ENCODE measurements at places on chromosomes 6 and 20.
A peak's percentile ranks its signal among the peaks of the same experiment; 100 is the strongest.

DNA sequence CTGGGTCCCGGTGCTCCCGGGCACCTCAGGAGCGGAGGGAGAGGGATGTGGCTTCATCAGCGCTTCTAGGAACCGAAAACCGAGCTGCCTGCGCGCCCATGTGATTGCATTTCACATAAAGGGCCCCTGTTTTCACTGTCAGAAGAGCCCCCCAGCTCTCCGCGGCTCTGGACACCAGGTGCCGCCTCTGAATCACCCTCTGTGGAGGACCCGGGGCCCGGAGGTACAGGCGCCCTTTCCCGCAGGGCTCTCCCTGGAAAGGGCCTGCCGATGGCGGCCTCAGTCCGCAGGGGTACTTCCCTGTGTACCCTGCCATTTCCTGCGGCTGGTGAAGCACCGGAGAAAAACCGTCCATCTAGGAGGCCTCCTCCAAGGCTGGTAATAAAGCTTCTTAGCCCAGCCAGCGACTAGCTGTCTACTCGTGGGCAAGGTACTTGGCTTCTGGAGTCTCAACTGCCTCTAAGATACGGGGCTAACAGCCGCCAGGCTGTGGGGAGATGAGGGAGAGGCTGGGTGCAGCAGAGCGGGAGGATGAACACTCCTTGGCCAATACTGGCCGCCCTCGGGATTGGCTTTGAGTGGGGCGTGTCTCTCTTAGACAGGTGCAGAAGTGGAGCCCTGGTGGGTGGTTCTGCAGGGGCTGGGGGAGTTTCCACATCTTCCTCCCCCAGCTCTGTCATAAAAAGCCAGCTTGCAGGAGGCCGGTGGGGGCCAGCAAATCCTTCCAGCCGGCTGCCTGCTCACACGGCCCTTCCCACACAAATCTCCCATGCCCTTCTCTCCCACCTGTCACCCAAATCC lies 1.6 kb downstream of the PPP1R16B start:
- peak; percentile 50 for DNase-seq

DNA sequence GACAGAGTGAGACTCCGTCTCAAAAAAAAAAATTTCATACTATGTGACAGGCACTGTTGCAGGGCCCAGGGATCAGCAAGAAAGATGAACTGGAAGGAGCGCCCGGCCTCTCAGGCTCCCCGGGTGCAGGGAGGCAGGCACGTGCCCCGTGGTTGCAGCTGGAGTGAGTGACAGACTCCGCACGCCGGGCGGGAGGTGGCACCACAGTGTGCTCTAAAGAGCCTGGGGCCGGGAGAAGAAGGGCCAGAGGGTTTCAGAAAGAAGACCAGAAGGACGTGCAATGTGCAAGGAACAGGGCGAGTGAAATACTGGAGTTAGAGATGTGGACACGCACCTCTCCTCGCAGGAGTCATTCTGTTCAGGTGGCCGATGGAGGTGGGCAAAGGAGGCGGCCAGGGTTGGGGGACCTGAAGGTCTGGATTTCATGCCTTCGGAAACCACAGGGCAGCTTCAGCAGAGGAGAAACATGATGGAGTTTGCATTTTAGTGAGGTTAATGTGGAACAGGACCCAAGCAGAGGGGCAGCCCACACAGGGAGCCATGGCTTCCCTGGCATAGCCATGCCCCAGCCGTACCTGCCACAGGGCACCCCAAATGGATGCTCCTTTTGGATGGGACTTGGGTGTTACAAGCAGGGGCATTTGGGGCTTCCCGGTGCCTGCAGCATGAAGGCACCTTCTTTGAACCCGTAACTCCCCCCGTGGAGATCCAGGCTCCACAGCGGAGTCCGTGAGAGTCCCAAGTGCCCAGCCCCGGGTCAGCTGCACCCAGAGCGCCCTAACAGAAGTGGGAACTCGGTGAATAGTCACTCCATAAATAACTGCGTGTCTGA lies 226.2 kb downstream of the ERMARD start:
- DNase-seq = no peak

DNA sequence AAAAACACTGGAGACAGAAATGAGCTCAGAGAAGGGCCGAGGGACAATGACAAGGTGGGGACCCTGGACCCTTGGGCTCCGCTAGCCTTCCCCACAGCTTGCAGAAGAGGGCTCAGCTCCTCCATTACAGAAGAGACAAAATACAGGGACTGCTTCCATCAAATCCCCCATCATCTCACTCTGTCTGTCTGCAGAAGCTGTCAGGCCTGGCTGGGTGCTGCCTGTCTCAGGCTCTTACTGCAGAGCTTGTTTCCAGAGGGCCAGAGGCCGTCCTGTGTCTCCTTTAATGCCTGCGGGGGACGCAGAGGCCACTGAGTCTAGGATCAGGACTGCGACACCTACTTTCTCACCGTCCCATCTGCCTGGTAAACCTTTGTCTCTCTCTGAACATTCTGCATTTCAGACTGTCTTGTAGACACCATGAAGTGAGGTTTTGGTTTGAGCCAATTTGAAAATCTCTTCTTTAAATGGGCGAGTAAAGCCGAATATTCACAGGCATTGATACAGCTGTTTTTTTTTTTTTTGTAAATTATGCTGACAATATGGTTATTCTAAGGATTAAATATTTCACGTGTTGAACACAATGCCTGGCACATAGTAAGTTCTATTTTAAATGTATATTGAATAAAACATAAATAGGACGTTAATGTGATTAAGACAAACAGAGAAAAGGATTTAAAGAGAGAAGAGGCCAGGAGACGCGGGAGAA lies 28.3 kb downstream of the RNASET2 start:
- no peak for DNase-seq

- no peak for DNase-seq
Observed at GRCh38 chr6:156828280-156828703, 51.1 kb downstream of the ARID1B start.

DNA sequence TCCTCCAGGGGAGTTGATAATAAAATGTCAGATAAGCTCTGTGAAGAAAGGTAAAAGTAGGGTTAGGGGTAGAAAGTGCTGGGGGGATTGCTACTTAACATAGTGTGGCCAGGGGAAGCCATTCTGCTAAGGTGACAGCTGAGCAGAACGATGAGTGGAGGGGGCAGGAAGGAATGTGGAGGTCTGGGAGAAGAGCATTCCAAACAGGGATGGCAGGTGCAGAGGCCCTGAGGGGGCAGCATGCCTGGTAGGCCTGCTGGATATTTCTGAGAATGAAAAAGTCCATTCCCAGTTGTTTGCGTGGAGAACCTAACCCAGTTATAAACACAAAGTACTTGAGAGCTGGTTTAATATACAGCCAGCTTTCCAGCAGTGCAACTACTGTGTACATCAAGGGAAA lies 9.3 kb downstream of the GFRA4 start:
- no peak for DNase-seq

- DNase-seq = no peak
Observed at GRCh38 chr6:68343901-68344300, 291.2 kb upstream of the ADGRB3 start.

DNA sequence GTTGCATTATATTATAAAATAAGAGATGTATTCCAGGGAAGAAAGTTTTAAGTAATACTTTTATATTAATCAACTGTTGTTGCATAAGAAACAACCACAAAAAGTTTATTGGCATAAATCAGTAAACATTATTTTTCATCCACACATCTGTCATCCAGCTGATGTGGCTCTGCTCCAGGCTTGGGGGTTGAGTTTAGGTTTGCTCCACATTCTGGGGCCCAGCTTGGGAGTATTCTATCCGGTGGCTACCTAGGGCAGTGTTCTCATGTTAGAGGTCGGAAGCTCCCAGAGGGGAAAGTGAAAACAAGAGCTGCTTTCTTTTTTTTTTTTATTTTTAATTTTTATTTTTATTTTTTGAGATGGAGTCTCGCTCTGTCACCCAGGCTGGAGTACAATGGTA lies 728.4 kb upstream of the FLRT3 start:
- DNase-seq = no peak

GRCh38 chr6:136337121-136337520 lies 47.5 kb upstream of the BCLAF1 start:
- DNase-seq = no peak

DNA sequence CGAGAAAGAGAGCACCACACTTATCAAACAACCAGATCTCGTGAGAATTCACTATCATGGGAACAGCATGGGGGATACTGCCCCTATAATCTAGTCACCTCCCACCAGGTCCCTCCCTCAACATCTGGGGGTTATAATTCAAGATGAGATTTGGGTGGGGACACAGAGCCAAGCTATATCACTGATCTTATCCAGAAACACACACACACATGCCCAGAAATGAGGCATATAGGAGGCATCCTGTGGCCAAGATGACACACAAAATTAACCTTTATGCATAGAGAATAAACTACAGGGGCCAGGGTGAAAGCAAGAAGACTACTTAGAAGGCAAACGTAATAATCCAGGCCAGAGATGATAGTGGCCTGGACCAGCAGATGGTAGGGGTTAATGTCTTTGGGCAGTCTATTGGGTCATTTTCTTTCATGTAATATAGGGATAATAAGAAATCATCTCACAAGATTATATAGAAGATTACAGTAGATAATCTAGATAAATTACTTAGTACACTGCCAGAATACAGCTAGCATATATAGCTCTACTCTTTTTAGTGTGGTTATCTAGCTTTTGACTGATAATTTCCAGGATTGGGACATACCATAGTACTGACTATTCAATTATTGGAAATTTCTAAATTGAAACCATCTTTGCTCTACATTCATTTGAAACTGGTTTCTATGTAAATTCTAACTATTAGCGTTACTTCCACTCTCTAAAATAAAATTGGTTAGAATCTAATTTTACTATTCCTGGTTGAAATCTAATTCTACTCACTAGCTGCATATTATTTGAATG lies 20.0 kb downstream of the RNF144B start:
- DNase-seq = no peak

GRCh38 chr6:158543606-158544185 lies 16.2 kb upstream of the TMEM181 start:
- no peak for DNase-seq

- no peak for DNase-seq
Observed at GRCh38 chr6:139498715-139499114, 124.3 kb upstream of the CITED2 start.

DNA sequence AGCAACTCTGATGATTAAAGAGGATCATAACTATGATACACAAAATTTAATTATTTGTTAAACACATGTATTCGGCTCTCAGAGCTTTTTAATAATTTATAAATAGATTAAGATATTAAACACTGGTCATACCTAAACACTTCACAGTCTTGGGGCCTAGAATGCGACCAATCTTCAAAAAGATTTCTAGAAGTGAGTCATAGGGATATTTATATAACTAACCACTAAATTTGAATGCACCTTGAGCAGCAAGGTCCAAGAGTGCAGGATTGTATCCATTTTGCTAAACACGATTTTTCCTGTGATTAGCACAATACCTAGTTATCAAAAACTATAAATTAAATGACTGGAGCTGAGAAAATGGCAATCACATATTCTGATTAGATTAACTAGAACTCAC lies 709.3 kb downstream of the EPHA7 start:
- no peak for DNase-seq

DNA sequence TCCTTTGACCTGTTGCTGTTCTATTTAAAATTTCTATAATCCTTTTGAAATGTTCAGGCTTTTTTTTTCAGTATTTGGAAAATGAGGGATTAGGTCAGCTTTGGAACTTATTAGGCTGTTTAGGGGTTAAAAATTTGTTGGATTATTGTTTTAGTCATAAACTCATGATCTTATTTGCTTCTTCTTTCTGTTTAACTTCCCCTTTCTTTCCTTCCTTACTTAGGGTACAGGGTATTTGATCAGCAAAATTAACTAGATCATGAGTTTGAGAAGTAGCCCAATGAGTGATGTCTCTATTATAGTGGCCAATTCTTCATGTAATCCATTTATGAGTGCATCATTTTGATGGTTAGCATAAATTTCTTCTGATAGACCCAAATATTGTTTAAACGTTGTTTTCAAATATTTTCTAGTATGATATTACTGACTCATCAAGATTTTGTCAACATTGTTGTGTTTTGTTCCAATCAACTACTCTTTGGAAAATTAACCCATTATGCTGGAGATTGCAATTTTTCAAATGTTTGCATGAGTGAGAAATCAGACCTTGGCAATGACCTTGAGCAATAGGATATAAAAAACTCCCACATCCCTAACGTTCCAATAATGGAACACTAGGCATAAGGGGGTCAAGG lies 94.4 kb downstream of the OTOR start:
- no peak for DNase-seq

GRCh38 chr6:136510299-136510698 lies 39.9 kb downstream of the MAP7 start:
- DNase-seq = no peak

- no peak for DNase-seq
Observed at GRCh38 chr20:33531885-33532284, 42.0 kb downstream of the CBFA2T2 start.

GRCh38 chr6:168967281-168967925 lies 286.2 kb downstream of the THBS2 start:
- no peak for DNase-seq

DNA sequence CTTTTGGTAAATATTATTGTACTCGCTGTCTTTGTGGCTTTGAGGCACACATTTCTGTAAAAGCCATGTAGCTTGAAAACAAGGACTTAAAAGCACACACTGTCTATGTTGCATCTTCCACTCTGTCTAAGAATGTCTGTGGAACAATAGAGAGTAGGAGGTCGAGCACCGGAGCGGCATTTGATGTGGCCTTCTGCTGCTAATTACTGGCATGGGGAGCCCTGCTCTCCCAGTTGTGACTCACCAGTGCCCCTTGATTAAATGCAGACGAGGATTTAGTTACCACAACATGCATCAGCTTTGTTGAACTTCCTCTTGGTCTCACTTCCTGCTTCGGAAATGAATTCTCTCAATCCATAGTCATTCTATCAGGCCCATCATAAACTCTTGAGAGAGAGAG lies 680.7 kb upstream of the SLC35B3 start:
- DNase-seq = no peak

DNA sequence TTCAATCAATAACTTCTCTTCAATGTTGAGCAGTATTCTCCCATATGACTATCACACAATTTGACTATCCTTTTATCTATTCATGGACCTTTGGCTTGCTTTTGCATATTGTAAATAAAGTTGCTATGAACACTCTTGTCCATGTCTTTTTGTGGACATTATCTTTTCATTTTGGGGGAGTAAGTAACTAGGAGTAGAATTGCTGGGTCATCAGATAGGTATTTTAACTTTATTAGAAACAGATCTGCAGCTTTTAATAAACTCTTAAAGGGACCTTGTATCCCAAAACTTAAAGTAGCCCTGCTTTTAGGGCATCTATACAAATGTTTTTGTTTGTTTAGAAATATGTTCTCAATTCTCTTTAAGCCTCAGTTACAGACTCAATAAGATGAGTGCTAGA lies 614.2 kb upstream of the CITED2 start:
- DNase-seq = no peak

DNA sequence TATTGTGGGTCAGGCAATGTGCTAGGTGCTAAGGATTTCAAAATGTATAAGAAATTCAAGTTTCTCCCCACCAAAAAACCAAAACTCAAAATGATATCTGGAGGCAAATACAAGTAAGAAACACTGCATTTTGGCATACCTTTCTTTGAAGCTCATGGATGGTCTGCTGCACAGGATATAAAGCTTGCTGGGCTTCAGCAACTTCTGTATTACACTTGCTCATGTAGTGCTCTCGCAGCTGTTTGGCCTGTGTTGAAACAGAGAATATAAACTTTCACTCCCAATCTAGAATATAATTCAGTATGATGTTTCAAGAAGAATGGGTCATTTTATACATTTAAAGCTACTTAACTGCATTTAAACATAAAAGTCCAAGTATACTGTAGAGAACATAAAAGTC lies 39.6 kb downstream of the SHPRH start:
- DNase-seq = no peak
